ENCODE measurements at places on chromosomes 12 and 14.

DNA sequence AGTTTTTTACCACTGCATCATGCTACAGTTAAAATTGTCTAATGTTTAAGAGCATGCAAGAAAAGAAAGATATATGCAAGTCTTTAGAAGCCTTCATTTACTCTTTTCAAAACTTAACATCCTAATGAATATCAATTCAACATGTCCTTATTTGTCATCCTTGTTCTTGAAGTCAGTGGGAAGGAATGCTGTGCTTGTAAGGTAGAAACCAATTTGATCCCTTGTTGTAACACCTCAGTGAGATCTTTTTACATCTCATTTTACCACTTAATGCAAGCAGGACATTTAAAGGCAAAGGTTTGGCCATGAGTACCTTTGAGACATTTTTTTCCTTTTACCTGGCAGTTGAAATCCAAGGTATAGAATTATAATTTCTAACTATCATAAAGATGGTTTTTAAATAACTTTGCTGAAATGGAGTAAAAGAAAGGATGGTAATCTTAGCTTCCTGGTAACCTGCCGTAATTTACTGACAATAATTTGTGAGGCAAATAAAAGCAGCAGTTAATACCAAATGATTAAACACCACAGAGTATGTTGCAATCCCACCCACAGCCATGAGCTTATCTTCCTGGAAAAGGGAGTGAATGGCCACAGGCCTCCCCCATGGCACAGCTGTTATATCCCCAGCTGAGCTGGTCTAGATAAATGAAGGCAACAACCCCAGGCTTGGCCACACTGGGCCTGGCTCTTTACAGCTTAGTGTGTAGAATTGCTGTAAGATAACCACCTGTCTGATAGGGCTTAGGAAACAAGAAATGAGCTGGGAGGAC, 33.2 kb upstream of the STRN3 start:
- DNase-seq: no peak

GRCh38 chr14:53758141-53758540, 198.5 kb downstream of the BMP4 start:
- DNase-seq: no peak

DNA sequence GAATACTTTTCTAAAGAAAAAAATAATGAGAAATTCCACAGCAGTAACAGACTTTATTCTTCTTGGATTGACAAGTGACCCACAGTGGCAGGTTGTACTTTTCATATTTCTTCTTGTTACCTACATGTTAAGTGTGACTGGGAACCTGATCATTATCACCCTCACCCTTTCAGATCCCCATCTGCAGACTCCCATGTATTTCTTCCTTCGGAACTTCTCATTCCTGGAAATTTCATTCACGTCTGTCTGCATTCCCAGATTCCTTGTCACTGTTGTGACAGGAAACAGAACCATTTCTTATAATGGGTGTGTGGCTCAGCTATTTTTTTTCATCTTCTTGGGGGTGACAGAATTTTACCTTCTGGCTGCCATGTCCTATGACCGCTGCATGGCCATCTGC, 2.3 kb downstream of the OR6C75 start:
- DNase-seq: no peak

- no peak for DNase-seq
These were observed 2.1 kb downstream of the TDP1 start for GRCh38 chr14:89957791-89958190.

DNA sequence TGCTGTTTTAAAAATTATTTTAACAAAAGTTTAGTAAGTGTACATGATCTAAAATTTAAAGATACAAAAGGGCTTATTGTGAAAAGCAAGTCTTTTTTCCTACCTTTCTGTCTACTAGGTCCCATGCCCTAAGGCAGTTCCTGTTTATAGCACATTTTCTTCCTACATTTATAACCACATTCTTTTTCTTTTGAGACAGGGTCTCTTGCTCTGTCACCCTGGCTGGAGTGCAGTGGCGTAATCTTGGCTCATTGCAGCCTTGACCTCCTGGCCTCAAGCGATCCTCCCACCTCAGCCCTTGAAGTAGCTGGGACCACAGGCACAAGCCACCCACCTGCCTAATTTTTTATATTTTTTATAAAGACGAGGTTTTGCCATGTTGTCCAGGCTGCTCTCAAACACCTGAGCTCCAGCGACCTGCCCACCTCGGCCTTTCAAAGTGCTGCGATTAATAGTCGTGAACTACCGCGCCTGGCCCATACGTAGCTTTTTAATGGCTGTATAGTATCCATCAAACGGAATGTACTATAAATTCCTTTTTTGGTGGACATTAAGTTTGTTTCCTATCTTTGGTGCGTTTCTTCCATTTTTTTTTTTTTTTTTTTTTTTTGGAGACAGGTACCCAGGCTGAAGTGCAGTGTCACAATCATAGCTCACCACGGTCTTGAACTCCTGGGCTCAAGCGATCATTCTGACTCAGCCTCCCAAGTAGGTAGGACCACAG, 20.9 kb downstream of the FRS2 start:
- DNase-seq: no peak

GRCh38 chr12:30757316-30757715, 2.6 kb upstream of the CAPRIN2 start:
- DNase-seq: no peak

DNA sequence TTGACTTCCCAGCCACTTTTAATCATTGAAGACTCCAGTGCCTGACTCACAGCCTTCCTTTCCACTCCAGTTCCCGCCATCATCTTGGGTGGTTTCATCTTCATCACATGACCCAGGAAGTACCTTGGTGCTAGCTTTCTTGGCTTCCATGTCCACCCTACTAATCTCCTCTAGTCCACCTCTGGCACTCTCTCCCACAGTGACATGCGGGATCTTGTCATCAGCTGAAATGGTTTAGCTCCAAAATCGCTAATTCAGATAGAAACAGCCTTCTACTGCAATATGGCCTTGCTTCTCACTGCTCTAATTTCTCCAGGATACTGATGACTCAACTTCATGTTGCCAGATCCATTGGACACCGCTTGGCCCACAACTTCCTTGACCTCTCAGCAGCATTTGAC, 24.5 kb downstream of the WDR20 start:
- no peak for DNase-seq

- no peak for DNase-seq
These were observed 1.8 kb downstream of the PLBD2 start for GRCh38 chr12:113359939-113360748.

DNA sequence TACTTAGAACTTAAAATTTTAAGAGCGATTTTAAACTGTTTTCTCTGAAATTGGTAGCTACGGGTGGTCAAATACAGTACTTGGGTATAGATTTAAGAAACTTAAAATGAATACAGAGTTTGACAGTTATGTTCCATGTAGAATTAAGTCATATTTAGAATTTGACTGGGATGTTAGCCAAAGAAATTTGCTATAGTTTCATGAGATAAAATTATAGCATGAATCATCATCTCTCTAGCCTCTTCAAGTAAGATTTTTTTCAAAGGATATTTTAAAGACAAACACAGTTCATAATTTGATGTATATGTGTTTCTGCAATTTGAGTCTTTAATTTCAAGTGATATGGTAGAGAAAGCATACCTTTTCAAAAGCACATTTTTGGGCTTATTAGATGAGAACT, 41.0 kb downstream of the ZCRB1 start:
- DNase-seq: no peak

- no peak for DNase-seq
These were observed 4.3 kb downstream of the C14orf93 start for GRCh38 chr14:23005451-23006187.

- DNase-seq: no peak
These were observed 29.2 kb upstream of the RIC8B start for GRCh38 chr12:106745181-106745745.

GRCh38 chr12:111034083-111034885, 113.9 kb upstream of the MYL2 start:
- DNase-seq: no peak

DNA sequence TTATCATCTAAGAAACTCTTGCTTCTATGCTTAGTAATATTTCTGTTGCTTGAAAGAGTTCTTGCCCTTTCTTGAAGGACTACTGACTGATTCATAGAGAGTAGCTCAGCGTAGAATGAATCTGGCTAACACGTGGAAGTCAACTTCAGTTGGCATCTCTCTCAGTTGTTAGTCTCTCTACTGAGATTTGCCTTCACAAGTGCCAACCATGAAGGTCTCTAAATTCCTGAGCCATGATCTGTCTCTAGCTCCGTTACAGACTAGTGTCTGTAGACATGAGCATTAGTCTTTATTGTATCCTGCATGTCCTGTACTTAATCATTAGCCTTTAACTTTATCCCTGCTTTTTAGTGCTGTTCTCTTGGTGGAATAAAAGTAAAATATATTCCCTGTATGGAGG, 19.1 kb upstream of the ALX1 start:
- no peak for DNase-seq

DNA sequence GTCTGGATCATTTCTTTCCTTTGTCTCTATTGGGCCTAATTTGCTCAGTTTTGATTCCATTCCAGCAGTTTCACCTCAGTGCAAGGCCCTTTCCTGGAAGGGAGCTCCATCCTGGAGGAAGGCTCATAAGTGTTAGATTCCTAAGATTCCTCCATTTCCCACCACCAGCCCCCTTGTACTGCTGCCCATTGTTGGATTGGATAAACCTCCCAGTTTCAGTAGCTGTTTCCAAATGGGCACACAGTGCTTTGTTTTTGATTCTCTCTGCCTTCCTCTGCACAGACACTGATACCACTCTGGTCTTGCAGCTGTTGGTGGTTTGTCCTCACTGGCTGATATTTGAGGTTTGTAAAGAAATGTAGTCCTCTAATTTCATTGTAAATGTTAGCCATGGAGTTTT, 158.9 kb downstream of the SLC15A5 start:
- DNase-seq: no peak

- peak; percentile 96 for DNase-seq
These were observed 124.8 kb upstream of the NOS1 start for GRCh38 chr12:117485984-117486839.

DNA sequence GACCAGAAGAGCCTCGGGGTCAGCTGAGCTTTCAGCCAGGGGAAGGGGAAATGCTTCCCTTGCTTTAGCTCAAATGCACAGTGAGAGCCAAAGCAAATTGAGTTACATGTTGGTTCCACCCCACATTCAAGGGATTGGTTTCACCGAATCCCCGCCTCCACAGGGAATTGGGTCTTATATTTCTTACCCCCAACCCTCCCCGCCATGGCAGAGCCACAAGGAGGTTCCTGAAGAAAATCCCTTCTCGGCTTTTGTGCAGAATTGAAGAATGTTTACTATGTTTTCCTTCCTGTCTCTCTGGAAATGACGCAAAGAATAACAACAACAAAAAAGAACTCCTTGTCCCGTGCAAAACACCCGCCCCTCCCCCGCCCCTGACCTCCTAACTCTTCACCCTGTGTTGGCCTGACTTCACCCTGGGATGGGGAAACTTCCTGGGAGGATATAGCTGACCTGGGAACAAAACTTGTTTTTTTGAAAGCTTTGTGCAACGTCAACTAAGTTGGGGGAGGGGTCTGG, 21.9 kb upstream of the CIPC start:
- DNase-seq: no peak

- no peak for DNase-seq
These were observed 88.1 kb downstream of the ITPR2 start for GRCh38 chr12:26744697-26745440.

- DNase-seq: no peak
These were observed 19.3 kb downstream of the TMCC3 start for GRCh38 chr12:94631058-94631457.

DNA sequence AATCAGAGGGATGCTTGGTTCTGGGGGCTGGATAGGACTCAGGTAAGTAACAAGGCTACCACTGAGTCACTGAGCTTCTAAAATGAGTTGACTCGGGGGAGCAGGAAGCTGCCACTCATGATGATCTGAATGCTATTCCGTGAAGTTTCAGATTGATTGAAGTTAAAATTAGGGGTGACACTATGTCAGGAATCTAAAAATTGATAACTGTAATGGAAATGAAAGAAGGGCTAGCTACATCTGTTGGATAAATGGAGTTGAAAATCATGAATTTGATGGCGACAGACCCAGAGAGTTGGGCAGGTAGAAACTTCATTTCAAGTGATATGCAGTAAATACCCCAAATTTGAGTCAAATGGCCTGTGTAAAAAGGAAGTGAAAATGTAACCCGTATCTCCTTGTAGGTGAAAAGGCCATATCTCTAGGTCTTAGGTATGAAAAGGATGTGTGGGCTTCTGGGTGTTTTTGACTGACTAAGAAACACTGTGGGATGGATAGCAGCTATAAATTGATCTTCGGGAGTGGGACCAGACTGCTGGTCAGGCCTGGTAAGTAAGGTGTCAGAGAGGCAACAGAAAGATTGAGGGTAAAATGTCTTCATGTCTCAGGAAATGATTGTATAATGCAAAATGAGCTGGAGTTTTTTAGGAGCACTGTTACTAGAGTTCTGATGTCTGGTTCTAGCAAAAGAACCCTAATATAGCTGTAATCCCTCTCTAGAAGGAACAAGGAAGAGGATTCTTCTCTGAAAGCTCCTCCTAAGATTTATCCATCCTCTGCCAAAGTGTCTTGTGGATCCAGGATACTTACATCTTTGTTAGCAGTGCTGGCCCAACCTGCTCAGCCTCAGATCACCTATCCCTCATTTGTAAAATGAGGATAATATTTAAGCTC, 57.3 kb downstream of the DAD1 start:
- no peak for DNase-seq

- no peak for DNase-seq
These were observed 3.5 kb downstream of the ZBTB25 start for GRCh38 chr14:64500088-64500487.

GRCh38 chr14:64725261-64725815, 21.1 kb downstream of the PLEKHG3 start:
- peak; percentile 18 for DNase-seq

- peak; percentile 84 for DNase-seq
These were observed 498 bp upstream of the RHOF start for GRCh38 chr12:121793838-121794533.

DNA sequence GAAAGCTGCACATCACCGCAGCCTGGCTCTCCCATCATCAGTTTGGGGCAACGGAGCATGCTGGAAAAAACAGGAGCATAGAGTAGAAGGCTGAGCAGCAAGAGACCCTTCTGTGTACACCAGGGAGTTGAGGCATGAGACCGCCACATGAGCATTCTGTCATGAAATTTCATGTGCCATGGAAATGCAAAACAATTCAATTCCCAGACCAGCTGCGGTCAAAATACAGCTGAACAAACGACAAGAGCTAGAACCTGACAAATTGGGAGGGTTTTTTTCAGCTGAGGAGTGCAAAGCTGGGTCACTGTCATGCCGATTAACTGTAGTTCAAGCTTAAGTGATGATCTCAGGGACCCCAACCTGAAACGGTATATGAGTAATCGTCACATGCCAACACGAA, 37.1 kb downstream of the TMEM30B start:
- DNase-seq: no peak

GRCh38 chr12:104686196-104686595, 229.4 kb downstream of the CHST11 start:
- DNase-seq: no peak

GRCh38 chr14:84433961-84434360, 1096.0 kb upstream of the FLRT2 start:
- DNase-seq: no peak

DNA sequence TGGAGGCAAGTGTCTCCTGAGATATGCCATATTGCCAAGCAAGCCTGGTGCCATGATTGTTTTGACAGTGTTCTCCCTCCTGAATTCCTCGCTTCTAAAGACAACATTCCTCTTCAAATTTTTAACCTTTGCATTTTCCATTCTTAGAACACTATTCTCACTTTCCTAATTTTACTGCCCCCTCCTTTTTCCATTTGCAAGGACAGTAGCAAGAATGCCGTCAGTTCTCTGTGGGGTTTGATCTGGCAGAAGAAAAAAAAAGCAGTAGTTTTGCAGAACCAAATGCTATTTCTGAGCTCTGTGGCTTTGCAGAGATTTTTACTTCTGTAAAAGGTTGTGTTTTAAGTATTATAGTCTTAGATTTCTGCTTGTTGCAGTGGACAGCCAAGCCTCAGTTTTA, 295.2 kb downstream of the NUAK1 start:
- DNase-seq: no peak

- no peak for DNase-seq
These were observed 28.0 kb downstream of the DAO start for GRCh38 chr12:108907839-108908351.

Measured in NCI-H187 (cell line).